NCI-H1694 (cell line): ENCODE measurements at places on chromosomes 6 and 20.
A peak's percentile ranks its signal among the peaks of the same experiment; 100 is the strongest.

DNA sequence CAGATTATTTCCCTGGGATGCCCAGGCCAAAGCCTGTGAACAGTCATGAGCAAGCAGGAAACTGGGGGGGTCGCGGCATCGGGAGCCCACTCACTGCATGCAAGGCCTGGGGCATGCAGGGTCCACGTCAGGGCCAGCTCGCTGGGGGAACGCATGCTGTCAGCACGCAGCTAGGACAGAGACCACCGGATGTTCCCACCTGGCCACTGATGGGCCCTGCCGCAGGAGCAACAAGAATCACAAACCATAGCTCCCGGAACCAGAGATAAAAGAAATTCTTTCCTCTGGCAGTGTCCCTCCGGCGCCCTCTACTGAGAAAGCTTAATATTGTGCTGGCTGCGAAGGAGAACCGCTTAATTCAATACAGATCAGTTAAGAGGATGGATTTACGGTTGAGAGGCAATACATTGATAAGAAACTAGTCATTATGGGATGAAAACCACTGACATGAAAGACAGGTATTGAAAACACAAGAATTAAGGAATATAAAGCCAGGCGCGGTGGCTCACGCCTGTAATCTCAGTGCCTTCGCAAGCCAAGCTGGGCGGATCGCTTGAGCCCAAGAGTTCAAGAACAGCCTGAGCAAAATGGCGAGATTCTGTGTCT, 32.6 kb downstream of the C6orf15 start:
- peak; percentile 63 for DNase-seq

DNA sequence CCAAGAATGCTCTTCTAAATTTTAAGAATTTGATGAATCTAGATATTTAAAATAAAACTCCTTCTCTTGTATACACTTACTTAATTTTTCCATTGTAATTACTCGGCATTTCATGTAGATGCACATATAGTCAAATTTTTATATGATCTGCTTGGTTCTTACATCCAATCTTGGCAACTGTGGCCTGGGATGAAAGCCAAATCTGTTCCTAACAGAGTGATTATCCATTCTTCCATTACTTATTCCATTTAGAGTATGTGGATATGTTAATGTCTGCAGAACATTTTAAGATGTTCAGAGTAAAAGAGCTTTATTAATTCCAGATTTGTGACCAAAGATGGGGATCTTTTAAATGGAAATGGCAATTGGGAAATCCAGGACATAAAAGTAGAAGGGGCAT, 144.1 kb upstream of the PDE7B start:
- no peak for DNase-seq

GRCh38 chr6:51477711-51478311, 609.6 kb downstream of the PKHD1 start:
- no peak for DNase-seq

DNA sequence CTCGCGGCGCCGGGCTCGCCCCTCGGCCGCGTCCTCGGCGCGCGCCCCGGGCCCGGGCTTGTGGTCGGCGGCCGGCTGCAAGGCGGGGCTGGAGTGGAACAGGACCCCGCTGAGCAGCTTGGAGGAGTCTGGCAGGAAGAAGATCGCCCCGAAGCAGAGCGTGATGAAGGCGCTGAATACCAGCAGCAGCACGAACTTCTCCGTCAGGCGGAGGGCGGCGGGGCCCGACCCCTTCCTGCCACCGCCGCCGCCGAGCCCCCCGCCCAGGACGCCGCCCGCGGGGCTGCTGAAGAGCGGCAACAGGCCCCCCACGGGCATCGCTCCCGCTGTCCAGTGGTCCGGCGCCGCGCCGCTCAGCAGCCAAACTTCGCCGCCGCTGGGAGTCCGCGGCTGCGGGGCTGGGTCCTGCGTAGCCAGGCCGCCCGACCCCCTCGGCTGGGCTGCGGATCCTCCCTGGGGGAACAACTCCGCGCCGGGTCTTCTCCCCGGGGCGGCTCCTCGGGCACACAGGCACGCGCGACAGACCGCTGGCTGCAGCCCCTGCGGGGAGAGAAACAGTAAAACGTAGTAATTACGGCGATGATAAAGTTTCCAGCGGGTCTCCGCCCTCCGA, 707 bp downstream of the MAN1A1 start:
- no peak for DNase-seq

DNA sequence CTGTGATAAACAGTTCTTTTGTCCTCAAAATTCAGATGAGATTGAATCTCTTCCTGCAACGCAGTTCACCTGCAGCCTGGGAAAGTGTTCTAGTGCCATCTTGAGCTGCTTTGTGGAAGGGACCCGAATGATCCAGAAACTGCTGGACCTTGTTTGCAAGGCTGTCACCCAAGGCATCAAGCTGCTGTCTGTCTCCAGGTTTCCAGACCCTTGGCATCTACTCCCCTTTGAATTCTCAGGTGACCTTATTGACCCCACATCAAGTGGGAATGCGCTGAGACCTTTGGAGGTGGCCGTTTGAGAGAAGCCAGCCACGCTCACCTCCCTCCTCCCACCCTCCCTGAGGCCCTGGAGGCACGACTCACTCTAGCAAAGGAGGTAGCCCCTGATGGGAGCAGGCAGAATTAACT, 112.5 kb downstream of the EDN3 start:
- DNase-seq = no peak

- DNase-seq = no peak
Observed at GRCh38 chr20:52922436-52922835, 49.7 kb upstream of the TSHZ2 start.

DNA sequence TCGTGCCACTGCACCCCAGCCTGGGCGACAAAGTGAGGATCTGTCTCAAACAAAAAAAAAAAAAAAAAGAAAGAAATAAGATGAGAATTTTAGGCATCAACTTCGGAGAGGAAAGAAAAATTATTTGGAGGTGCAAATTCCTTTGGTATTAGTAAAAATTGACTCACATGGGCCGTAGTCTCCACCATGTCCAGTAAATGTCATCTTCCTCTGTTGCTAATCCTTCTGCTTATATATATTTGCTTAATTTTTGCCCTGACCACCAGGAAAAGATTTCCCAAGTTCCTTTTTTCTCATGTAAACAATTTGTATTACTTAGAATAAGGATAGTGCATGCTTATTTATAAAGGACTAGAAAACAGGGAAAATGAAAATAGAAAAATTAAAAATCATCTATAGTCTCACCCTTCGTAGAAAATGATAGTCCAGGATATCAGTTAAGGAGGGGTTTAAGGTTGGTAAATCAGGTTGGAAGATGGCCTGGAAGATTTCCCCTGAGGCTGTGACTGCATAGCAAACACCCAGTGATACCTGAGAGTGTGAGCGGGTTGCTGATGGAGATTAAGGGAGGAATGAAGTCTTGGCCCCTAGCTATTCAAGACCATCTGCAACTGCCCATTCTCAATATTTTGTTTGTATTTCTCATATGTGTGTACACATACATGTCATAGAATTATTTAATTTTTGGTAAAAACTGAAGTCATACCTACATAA, 240.8 kb downstream of the ZNF217 start:
- DNase-seq = no peak

- DNase-seq = no peak
Observed at GRCh38 chr6:154001494-154002285, 37.4 kb upstream of the OPRM1 start.

- no peak for DNase-seq
Observed at GRCh38 chr6:160238761-160239751, 19.6 kb downstream of the SLC22A2 start.

- no peak for DNase-seq
Observed at GRCh38 chr6:106037060-106037459, 49.1 kb upstream of the PRDM1 start.

GRCh38 chr6:13066820-13067219, 261.5 kb downstream of the TBC1D7 start:
- DNase-seq = no peak
